Adrenal gland (tissue), 19 donors: ENCODE measurements at places on chromosomes 12 and 14. TPM values are rescaled to one million over a fixed set of nuclear protein-coding genes. Genes with fewer than 3 reads are reported as not detected.

DNA sequence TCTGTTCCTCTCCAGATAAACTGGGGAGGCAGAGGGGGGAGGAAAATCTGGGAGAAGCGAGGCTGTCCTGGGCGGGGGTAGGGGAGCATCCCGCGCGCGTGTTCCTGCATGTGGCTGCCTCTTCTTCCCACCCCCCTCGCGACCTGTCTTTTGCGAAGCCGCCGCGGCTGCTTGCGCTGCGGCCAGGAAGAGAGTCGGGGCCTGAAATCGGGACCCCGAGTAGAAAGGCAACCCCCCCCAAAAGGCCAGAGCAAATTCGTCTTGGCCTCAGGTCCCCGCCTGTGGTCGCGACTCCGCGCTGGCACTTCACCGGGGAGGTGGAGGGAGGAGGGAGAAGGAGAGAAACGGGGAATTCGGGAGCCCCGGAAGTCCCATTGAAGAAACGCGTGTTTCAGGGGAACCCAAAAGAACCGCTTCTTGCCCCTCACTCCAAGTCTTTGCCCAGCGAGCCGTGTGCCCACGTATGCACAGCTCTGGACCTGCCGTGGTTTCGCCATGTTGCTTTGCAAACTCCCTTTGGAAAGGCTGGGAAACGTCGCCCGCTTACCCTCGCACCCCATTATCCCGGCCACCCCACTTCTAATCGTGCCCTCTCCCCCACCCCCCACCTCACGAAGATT lies 944 bp downstream of the CCND2 start:
- H3K4me3 ChIP-seq: peak overlapping the region; percentile 96
- DNase-seq: peak; percentile 50
- peaks cover 62% of the 10 kb centered on the region for H3K4me1 ChIP-seq

GRCh38 chr14:72008666-72009065 lies 76.4 kb downstream of the RGS6 start:
- H3K4me1 ChIP-seq: no peaks in the 10 kb centered on the region
- no peak overlapping the region for H3K27ac ChIP-seq
- no peak overlapping the region for H3K4me3 ChIP-seq

GRCh38 chr12:52036587-52037171 lies 14.6 kb upstream of the NR4A1 start:
- DNase-seq: peak; percentile 80
- peaks cover 49% of the 10 kb centered on the region for H3K4me1 ChIP-seq
- H3K27ac ChIP-seq: peak overlapping the region; percentile 3
- no peaks in the 10 kb centered on the region for H3K27me3 ChIP-seq
- peak overlapping the region; percentile 72 for H3K4me3 ChIP-seq
- no peaks in the 10 kb centered on the region for H3K36me3 ChIP-seq

GRCh38 chr12:22100958-22101748 lies 55.1 kb downstream of the CMAS start:
- H3K4me3 ChIP-seq: no peak overlapping the region
- no peaks in the 10 kb centered on the region for H3K36me3 ChIP-seq
- no peaks in the 10 kb centered on the region for H3K4me1 ChIP-seq
- no peak overlapping the region for H3K27ac ChIP-seq

DNA sequence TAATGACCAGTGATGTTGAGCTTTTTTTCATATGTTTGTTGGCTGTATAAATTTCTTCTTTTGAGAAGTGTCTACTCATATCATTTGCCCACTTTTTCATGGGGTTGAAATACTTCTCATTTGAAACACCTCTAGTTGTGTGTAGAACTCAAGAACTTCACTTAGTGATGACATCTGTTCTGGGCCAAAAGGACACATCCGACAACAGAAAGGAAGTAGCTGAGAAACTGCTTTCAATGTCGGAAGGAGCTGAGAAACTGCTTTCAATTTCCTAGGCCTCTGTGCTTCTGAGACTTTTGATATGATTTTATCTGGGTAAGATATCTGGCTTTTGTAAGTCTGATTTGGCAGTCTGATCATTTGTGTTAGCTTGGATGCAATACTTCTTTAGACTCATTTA lies 635.3 kb downstream of the TMTC2 start:
- no peak overlapping the region for H3K4me3 ChIP-seq
- H3K27ac ChIP-seq: no peak overlapping the region
- DNase-seq: no peak
- H3K27me3 ChIP-seq: no peaks in the 10 kb centered on the region
- no peaks in the 10 kb centered on the region for H3K36me3 ChIP-seq

DNA sequence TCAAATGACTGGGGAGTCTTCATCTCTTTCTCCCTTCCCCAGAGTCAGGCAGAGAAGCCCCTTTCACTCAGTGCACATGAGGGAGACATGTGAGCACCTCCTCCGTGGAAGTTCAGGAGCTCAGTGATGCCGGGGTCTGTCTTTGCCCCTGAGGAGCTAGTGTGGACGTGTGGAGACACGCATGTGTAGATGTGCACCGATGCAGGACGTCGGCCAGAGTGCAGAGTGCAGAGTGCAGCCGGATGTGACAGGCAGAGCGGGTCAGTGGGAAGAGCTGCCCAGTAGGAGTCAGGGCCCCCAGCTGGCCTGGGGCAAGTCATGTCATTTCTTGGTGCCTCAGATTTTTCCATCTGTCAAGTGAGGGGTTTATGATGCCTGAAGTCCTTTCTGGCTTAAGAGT lies 20.7 kb downstream of the TSPAN9 start:
- H3K36me3 ChIP-seq: no peaks in the 10 kb centered on the region
- DNase-seq: no peak
- peak overlapping the region; percentile 88 for H3K27ac ChIP-seq
- H3K4me1 ChIP-seq: no peaks in the 10 kb centered on the region
- no peak overlapping the region for H3K4me3 ChIP-seq
- H3K27me3 ChIP-seq: no peaks in the 10 kb centered on the region

DNA sequence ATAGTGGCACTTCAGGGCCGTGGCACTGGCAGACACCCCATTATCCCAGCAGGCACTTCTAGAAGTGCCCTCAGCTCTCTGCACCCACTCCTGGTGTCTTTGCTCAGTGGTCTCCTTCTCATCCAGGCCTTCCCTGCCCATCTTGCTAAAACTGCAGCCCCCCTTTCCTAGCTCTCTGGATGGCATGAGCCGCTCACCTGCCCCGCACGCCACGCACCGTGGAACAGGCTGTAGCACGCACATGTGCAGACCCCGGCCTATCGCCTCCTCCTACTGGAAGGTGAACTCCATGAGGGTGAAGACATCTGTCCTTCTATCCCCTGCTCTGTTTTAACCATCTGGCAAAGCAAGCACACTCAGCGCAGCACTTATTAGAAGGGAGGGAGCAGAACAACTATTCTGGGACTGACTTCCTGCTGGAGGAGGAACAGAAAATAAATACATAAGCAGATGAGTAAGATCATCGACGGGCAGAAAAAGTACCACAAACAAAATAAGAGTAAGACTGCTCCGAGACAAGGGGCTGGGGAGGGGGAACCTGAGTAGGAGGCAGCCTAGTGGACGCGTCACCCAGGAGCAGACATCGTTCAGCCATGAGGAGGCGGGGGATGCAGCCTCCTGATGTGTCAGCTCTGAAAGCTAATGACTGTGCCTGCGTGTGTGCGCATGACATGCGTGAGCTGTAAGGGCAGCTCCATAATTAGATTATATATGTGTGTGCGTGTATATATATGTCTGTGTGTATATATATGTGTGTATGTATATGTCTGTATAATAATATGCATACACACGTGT lies 7.8 kb upstream of the FZD10 start:
- no peak overlapping the region for H3K4me3 ChIP-seq
- no peak for DNase-seq
- H3K27ac ChIP-seq: no peak overlapping the region
- H3K27me3 ChIP-seq: peaks cover 30% of the 10 kb centered on the region
- no peaks in the 10 kb centered on the region for H3K4me1 ChIP-seq

GRCh38 chr12:103326190-103326589 lies 169.6 kb downstream of the C12orf42 start:
- H3K27ac ChIP-seq: no peak overlapping the region
- H3K27me3 ChIP-seq: no peaks in the 10 kb centered on the region
- no peaks in the 10 kb centered on the region for H3K4me1 ChIP-seq
- no peaks in the 10 kb centered on the region for H3K36me3 ChIP-seq
- no peak for DNase-seq

- H3K4me3 ChIP-seq: no peak overlapping the region
- DNase-seq: no peak
- peaks cover 6% of the 10 kb centered on the region for H3K4me1 ChIP-seq
- H3K27me3 ChIP-seq: no peaks in the 10 kb centered on the region
- no peaks in the 10 kb centered on the region for H3K36me3 ChIP-seq
Observed at GRCh38 chr14:66238969-66239368, 247.2 kb upstream of the CCDC196 start.

- peaks cover 21% of the 10 kb centered on the region for H3K4me1 ChIP-seq
- no peak overlapping the region for H3K27ac ChIP-seq
- no peak overlapping the region for H3K4me3 ChIP-seq
- no peak for DNase-seq
- H3K27me3 ChIP-seq: no peaks in the 10 kb centered on the region
Observed at GRCh38 chr14:64707661-64708060, 3.4 kb downstream of the PLEKHG3 start.

GRCh38 chr12:113207613-113208040 lies 13.6 kb upstream of the TPCN1 start:
- no peak for DNase-seq
- H3K4me1 ChIP-seq: peaks cover 17% of the 10 kb centered on the region
- no peaks in the 10 kb centered on the region for H3K36me3 ChIP-seq
- no peaks in the 10 kb centered on the region for H3K27me3 ChIP-seq
- H3K27ac ChIP-seq: peak overlapping the region; percentile 82
- H3K4me3 ChIP-seq: no peak overlapping the region

DNA sequence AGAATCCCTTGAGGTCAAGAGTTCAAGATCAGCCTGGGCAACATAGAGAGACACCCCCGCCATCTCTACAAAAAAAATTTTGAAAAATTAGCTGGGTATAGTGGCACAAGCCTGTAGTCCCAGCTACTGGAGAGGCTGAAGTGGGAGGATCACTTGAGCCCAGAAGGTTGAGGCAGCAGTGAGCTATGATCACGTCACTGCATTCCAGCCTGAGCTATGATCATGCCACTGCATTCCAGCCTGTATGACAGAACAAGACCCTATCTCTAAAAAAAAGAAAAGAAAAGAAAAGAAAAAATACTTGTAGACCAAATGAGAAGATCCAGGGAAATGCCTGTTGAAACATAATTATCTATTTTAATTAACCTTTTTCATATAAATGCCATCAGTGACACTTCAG lies 93.8 kb upstream of the MDM1 start:
- no peak overlapping the region for H3K4me3 ChIP-seq
- H3K4me1 ChIP-seq: peaks cover 2% of the 10 kb centered on the region
- H3K36me3 ChIP-seq: no peaks in the 10 kb centered on the region
- no peak overlapping the region for H3K27ac ChIP-seq
- no peak for DNase-seq

GRCh38 chr12:57539134-57539768 lies 7.7 kb downstream of the DCTN2 start:
- no peaks in the 10 kb centered on the region for H3K27me3 ChIP-seq
- no peak for DNase-seq
- H3K36me3 ChIP-seq: no peaks in the 10 kb centered on the region
- H3K27ac ChIP-seq: no peak overlapping the region

GRCh38 chr14:90562652-90563051 lies 165.8 kb downstream of the CALM1 start:
- H3K27ac ChIP-seq: no peak overlapping the region
- H3K27me3 ChIP-seq: no peaks in the 10 kb centered on the region
- no peaks in the 10 kb centered on the region for H3K36me3 ChIP-seq
- H3K4me3 ChIP-seq: no peak overlapping the region
- H3K4me1 ChIP-seq: no peaks in the 10 kb centered on the region

GRCh38 chr12:76312315-76312714 lies 35.9 kb downstream of the BBS10 start:
- H3K4me1 ChIP-seq: no peaks in the 10 kb centered on the region
- H3K27ac ChIP-seq: no peak overlapping the region
- H3K36me3 ChIP-seq: no peaks in the 10 kb centered on the region
- no peaks in the 10 kb centered on the region for H3K27me3 ChIP-seq
- no peak overlapping the region for H3K4me3 ChIP-seq

DNA sequence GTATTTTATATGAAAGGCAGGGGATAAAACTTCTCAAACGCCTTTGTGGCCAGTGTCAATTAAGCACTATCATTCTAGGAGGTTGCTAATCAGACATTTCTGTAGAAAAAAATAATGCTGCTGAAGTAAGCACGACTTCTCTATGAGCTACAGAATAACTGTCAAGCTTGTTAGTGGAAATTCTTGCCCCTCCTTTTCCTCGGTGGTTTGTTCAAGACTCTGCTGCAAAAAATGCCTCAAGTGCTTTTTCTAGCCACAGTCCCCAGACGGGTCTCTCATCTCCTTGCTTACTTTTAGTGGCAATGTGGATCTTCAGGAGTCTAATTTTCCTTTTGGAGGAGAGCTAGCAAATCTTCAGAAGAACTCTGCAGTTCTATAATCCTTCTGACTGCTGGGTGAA lies 452.0 kb downstream of the FUT8 start:
- H3K27me3 ChIP-seq: no peaks in the 10 kb centered on the region
- no peak overlapping the region for H3K4me3 ChIP-seq
- H3K4me1 ChIP-seq: no peaks in the 10 kb centered on the region
- no peaks in the 10 kb centered on the region for H3K36me3 ChIP-seq
- no peak for DNase-seq

DNA sequence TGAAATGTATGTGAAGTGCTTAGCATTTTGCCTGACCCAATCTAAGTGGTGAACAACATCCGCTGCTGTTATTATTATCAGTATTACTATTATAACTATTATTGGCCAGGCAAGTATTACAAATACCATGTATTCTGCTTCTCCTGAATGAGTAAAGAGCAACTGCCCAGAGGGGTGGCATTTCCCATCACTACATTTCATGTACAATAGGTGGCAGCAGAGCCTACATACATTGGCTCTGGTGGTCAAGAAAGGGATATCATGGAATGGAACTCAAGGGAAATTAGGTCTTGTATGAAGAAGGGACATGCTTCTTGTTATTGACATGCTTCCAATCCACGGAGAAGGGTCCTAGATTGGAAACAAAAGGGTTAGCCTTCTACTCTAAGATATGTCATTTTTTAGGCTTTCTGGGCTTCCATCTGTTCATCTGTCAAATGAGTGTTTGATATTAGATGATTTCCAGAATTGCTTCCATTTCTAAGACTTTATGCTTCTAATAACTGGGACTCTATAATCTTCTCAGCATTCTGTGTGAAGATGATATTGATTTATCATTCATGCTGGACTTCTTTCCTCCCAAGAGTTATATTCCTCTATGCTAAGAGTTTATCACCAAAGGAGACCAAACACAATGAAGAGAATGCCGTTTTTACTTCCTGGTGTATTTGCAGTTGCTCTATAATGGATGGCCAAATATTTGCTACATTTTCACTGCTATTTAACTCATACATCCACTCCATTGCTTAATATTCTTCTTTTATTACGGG lies 239.1 kb downstream of the SSPN start:
- DNase-seq: no peak
- H3K4me3 ChIP-seq: no peak overlapping the region
- no peaks in the 10 kb centered on the region for H3K27me3 ChIP-seq
- no peaks in the 10 kb centered on the region for H3K4me1 ChIP-seq

Gene MSI1
- 0.88 TPM for polyA plus RNA-seq

Gene CMA1
- polyA plus RNA-seq: not detected
